ENCODE measurements at places on chromosomes 16 and 17. TPM values are rescaled to one million over a fixed set of nuclear protein-coding genes. Genes with fewer than 3 reads are reported as not detected.

DNA sequence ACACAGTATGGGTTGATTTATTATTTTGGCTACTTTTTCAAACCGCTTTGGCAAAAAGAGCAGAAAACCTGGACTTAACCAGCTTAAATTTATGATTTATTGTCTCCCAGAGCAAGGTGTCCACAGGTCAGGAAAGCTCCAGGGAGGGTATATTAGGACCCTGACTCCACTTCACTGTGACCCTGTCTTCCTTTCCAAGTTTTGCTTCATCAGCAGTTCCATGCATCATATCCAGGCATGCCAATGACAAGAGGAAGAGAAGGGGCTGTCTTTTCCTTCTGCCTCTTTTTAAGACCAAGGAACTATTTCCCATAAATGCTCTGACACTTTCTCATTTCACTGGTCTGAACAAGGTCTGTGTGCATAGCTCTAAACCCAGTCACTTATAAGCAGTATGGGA, 316.8 kb downstream of the CA10 start:
- H3K27me3 ChIP-seq = peaks cover 6% of the 10 kb centered on the region
- no peak for DNase-seq
- H3K4me1 ChIP-seq = no peaks in the 10 kb centered on the region
- H3K36me3 ChIP-seq = no peaks in the 10 kb centered on the region
- no peak overlapping the region for H3K27ac ChIP-seq

GRCh38 chr16:1524366-1524765, 9.1 kb upstream of the TMEM204 start:
- no peak for DNase-seq
- H3K36me3 ChIP-seq = no peaks in the 10 kb centered on the region
- no peak overlapping the region for H3K27ac ChIP-seq
- peaks cover 25% of the 10 kb centered on the region for H3K4me1 ChIP-seq
- H3K4me3 ChIP-seq = no peak overlapping the region

- H3K27me3 ChIP-seq = peaks cover 7% of the 10 kb centered on the region
- H3K36me3 ChIP-seq = no peaks in the 10 kb centered on the region
- H3K4me3 ChIP-seq = no peak overlapping the region
- no peak for DNase-seq
- no peaks in the 10 kb centered on the region for H3K4me1 ChIP-seq
Observed at GRCh38 chr17:62130739-62131138, 65.7 kb upstream of the MED13 start.

DNA sequence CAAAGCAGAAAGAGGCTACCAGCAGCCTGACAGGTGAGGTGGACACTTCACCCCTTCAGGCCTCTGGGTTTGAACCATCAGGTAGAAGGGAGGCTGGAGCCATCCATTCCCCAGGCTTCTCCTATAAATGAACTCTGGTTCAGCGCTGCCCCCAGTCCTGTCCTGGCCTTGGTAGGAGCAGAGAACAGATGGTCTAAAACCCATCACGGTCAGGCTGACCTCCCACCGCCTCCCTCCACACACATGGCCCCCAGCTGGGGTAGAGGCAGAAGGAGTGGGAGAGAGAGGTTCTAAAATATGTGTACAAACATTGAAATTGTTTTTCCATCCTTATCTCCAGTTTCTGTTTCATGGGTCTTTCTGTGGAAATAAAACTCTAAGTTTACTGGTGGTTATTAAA, 59.7 kb upstream of the DNAJA2 start:
- H3K27me3 ChIP-seq = peaks cover 9% of the 10 kb centered on the region
- no peak overlapping the region for H3K27ac ChIP-seq
- DNase-seq = no peak
- peaks cover 6% of the 10 kb centered on the region for H3K4me1 ChIP-seq
- no peaks in the 10 kb centered on the region for H3K36me3 ChIP-seq

GRCh38 chr17:14198575-14198974, 38.1 kb downstream of the CDRT15 start:
- peaks cover 29% of the 10 kb centered on the region for H3K36me3 ChIP-seq
- H3K27ac ChIP-seq = peak overlapping the region; percentile 91

Gene CACNA1G
- 0.22 TPM for total RNA-seq

Gene CHD9NB
- 0.19 TPM for total RNA-seq

Gene CYBA
- 167 TPM for total RNA-seq

Gene SGSM2
- 20.3 TPM for total RNA-seq

Gene PRR29
- 0.21 TPM for total RNA-seq

Data from activated naive CD4-positive, alpha-beta T cell treated with anti-CD3 and anti-CD28 coated beads for 36 hours (primary cell).